ENCODE measurements at places on chromosomes 5 and 9.

- no peak for DNase-seq
Measured at GRCh38 chr9:105437704-105438103, 10.1 kb upstream of the FSD1L start.

GRCh38 chr5:96050273-96050880 lies 88.7 kb upstream of the ELL2 start:
- no peak for DNase-seq

- no peak for DNase-seq
Measured at GRCh38 chr5:171865471-171865870, 79.9 kb downstream of the SMIM23 start.

DNA sequence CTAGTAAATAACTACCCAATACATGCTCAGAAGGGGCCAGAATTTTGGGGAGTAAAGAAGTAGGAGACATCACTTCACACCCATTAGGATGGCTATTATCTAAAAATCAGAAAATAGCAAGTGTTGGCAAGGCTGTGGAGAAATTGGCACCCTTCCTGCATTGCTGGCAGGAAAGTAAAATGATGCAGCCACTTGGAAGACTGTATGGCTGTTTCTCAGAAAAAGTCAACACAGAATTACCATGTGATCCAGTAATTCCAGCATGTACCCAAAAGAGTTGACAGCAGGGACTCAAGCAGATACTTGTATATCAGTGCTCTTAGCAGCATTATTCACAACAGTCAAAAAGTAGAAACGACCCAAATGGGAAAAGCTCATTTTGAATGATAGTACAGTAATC lies 107.6 kb downstream of the APBA1 start:
- no peak for DNase-seq

- DNase-seq = no peak
Measured at GRCh38 chr5:36590513-36591286, 15.7 kb upstream of the SLC1A3 start.

All from CD4-positive, alpha-beta T cell treated with Interleukin-10 for 1 hour (primary cell).